ENCODE measurements at places on chromosomes 4 and X.
A peak's percentile ranks its signal among the peaks of the same experiment; 100 is the strongest.

GRCh38 chrX:13053171-13053570 lies 8.8 kb upstream of the FAM9C start:
- DNase-seq: no peak

GRCh38 chr4:153634738-153635353 lies 49.2 kb upstream of the TLR2 start:
- DNase-seq: no peak

- no peak for DNase-seq
Observed at GRCh38 chr4:14850455-14851097, 151.7 kb upstream of the CPEB2 start.

GRCh38 chr4:6270636-6271121 lies 1.0 kb downstream of the WFS1 start:
- no peak for DNase-seq

GRCh38 chr4:63795301-63795700 lies 613.9 kb downstream of the TECRL start:
- no peak for DNase-seq

DNA sequence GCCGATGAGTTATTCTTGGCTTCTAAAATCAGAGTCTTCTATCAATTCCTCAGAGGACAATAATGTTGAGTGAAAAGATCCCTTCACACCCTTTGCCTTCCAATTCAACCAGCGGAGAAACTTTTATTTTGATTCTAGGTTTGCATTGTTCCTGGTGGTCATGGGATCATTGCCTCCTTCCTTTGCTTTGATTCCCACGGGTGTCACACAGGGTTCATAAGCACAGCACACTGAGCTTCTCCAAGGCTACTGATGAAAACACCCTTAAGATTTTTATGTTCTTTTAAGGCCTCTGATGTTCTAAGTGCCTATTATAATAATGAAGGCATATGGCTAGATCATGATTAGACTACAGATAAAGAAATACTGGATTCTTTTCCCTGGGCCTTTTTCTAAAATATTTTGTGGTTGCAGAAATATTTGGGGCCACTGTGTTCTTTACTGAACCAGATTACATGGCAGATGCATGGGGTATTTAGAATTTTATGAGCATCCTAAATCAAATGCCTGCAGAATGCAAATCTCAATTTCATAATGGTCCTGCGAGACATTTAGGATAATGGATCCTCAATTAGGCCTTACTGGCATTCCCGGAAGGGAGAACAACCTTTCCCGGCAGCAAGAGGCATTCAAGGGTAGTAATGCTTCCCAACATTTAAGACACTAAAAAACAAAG lies 43.9 kb upstream of the FGFBP2 start:
- DNase-seq: no peak

- no peak for DNase-seq
Observed at GRCh38 chr4:54227256-54228055, 1.6 kb upstream of the PDGFRA start.

DNA sequence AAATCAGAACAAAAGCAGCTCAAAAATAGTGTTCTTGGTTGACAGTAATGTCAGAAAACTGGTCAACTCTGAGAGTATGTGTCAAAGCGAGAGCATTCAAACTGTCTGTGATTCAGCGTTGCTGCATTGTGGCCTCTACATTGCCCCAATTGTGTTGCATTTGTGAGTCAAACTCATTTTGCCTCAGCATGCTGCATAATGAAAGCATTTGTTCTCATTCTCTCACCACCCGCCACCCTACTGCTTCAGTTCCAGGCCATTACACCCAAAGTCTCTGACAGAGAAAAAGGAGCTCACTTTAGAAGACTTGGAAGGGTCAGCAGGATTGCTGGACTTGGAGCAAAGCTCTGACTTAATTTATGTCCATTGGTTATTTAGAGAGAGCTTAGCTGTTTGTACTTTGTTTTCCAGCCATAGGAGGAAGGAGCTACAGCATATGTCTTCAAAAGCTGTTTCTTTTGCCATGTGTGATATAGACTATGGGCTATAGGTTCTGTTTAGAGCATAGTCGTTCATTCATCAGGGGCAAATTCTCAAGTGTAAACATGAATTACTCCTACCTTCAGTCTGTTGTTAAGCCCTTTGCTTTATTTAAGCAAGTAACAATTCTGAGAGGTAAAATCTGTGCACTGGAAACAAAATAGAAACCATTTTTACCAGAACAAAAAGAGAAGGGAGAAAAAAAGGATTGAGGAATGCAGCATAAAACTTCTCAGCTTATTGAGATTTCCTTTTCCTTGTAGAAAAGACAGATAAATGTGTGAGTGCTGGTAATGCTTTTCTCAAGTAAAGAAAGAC lies 153.4 kb upstream of the ANK2 start:
- no peak for DNase-seq

DNA sequence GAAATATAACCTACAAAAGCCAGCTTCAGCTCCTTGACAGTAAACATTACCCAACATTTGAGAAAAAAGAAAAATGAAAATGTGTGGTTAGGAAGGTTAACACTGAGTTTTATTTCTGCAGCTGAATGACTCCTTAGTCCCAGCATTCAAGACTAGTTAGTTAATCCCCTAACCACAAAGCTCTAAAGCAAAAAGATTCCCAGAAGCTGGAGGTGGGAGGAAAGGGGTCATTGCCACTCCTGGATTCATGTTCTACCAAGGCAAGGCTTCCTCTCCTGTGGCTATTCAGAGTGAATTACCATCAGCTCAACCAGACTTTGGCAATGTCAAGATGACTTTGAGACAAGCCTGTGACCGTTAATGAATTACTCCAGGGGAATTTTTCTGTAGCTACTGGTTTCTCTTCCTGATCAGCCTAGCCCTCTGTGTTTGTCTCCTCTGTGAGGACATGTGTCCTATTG lies 63.6 kb downstream of the HADH start:
- DNase-seq: no peak

DNA sequence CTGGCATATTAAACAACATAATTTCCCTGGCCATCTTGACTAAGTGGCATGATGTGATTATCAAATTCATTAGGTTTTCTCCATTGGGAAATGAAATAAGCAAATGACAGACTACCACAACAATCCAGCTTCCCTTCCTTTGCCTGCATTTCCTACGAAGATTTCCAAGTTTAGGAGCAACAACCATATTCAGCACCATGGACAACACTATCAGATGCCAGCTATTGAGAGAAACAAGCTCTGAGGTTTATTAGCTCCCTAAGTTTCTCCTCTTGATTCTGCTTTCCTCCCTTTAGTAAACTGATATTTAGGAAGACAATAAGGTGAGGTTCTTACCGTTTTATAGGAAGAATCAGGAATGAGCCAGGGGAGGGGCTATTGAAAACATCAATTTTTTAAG lies 36.2 kb downstream of the DCX start:
- DNase-seq: peak; percentile 11

- DNase-seq: no peak
Observed at GRCh38 chr4:121873604-121874003, 3.3 kb upstream of the BBS7 start.

GRCh38 chr4:13918991-13919441 lies 291.5 kb upstream of the BOD1L1 start:
- DNase-seq: no peak

DNA sequence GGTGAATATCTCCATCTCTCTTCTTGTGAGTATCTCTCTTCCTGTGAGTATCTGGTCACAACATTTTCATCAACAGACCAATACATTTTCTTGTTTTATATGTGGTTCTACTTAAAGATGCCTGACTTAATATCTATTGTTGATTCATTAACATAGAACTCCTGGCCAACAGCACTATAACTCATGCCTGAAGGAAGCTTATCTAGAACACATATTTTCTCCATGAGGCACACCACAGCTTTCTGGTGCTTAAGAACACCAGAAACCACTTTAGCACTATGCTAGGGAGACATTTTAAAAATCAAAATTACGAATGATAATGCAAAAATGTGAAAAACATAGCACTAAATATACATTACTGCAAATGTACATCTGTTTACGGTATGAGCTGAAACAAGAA lies 190.4 kb downstream of the GABRB1 start:
- DNase-seq: no peak

- DNase-seq: no peak
Observed at GRCh38 chrX:67781132-67781531, 237.3 kb downstream of the AR start.

DNA sequence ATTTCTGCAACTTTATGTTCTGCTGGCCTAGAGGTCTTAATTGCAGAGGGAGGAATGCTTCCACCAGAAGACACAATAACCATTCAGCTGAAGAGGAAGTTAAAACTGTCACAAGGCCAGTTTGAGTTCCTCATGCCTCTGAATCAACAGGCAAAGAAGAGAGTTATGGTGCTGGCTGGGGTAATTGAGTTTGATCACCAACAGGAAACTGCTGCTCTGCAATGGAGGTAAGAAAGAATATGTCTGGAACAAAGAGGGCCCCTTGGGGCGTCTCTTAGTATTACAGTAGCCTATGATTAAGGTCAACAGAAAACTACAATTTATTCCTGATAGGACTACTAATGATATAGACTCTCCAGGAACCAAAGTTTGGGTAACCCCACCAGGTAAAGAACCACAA lies 744.0 kb downstream of the FSTL5 start:
- peak; percentile 12 for DNase-seq

- no peak for DNase-seq
Observed at GRCh38 chr4:52507774-52508173, 151.3 kb downstream of the USP46 start.

DNA sequence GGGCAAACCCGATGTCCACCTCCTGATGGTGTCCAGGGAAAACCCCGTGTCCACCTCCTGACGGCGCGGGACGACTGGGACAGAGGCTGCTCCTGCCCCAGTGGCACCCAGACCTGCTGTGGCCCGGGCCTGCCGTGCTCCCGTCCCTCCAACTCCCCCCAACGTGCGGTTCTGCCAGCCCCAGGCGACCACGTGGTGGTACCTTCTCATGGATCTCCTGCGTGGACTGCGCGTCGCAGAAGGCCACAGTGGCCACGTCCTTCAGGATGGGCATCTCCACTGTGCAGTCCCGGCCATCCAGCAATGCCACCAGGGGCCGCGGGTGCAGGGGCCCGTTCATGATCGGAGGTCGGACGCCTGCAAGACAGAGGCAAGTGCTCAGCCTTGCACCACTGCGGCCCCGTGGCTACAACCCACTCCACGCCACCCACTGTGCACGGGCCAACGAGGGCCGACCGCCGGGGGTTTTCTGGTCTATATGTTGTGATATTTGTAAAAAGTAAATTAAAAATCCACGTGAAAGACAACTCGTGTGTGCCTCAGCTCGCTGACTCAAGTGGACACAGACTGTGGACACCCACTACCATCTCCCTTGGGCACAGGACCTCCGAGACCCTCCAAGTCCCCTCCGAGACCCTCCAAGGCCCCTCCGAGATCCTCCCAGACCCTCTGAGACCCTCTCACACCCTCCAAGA lies 10.8 kb downstream of the CTBP1 start:
- DNase-seq: no peak

DNA sequence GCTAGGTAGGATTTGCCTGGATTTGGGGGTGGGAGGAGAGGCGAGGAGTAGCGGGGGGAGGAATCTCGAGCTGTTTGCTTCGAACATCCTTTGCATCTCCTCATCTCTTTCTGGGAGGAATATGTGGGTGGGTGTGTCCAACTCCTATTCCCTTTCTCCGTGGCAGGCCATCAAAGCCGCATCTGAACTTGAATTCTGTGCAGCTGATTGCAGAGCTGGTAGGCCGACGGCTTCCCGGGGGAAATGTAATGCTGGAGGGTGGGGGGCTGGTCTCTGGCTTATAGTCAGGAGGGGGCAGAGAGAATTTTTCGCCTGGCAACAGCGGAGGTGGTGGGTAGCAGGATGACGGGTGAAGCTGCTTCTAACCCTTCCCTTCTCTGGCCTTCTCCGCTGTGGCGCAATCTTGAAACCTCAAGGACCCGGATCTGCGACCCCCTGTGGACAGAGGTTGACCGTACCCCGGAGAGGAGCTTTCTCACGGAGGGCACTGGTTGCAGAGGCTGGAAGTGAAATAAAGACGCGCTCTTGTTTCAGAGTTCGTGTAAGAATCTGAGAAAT lies 628 bp downstream of the ZCCHC12 start:
- DNase-seq: no peak

DNA sequence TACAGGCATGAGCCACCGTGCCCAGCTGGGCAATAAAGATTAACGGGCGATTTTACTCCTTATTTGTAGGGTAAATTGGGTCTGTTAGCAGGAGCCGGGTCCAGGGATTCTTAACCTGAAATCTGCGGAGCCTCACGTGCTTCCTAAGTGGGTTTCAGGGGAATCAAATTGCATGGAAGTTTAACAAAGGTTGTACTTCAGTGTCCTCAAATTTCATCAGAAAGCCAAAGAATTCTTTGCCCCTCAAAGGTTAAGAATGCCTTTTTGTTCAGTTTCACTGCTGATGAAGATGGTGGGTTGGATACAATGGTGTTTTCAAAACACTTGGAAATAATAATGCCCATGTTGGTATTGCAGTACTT lies 67.9 kb downstream of the AFF1 start:
- DNase-seq: no peak

GRCh38 chr4:140297221-140297570 lies 76.2 kb upstream of the SCOC start:
- no peak for DNase-seq

Measured in left renal pelvis (tissue), 4 donors.